ENCODE measurements at places on chromosomes 5 and 9.

- DNase-seq: no peak
Observed at GRCh38 chr9:76114144-76114543, 223.7 kb downstream of the PCSK5 start.

- no peak for DNase-seq
Observed at GRCh38 chr5:137600721-137601360, 101.7 kb upstream of the SPOCK1 start.

DNA sequence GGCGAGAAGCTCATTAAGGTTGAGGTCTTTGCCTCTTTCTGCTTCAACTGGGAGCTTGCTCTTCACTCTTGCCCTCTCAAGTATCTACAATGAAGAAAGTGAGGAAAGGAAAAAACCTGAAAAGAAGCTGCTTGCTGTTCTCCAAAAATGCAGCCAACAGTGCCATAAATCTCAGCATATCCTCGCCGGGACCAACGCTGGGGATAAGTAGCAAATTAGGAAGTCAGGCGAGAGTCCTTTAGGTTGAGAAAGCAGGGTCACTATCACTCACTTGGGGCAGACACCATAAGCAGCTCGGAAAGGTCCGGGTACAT, 399 bp downstream of the NUP155 start:
- DNase-seq: no peak

- no peak for DNase-seq
Observed at GRCh38 chr5:95928724-95929253, 32.9 kb downstream of the ELL2 start.

DNA sequence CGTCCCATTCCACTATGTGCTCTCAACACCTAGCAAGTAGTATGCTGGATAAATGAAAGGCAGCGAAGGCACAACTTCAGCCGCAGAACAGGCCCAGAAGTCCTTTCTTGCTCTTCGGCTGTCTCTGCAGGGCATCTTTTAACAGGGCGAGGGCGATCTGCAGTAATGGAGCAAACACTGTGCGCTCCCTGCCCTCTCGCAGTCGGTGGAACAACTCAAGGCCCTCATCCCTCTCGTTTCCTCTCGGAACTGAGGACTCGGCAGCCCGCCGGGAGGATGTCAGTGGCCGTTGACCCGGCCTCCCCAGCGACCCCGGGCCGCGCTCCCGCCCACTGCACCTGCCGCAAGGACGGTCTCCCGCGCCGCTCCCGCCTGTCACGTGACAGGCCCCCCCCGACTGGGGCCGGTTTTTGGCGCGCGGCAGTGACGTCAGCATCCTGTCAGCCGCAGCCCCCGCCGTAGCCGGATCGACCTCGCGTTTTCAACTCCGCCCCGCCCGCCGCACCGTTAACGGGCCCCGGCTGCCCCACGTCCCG, 1.1 kb downstream of the ZNF367 start:
- peak; percentile 91 for DNase-seq

DNA sequence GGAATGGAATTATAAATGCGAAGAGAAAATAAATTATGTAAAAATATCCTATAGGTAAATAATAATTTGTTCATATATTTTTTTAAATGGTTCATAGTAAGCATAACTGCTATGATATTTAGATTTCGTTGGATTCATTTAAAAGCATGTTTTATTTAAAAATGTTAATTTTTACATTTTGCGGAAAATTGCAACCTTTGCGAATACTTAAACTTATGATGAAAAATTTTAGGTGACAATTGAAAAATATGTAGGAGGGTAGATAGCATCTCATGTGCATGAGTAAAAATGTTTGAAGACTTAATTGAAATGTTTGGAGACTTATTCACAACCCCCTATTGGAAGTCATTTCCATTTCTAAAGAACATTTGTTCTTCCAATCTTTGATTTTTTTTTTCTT, 4.1 kb upstream of the FEM1C start:
- no peak for DNase-seq

- no peak for DNase-seq
Observed at GRCh38 chr5:137858223-137858916, 9.3 kb upstream of the MYOT start.

- DNase-seq: no peak
Observed at GRCh38 chr5:5560016-5560415, 137.5 kb downstream of the ICE1 start.

DNA sequence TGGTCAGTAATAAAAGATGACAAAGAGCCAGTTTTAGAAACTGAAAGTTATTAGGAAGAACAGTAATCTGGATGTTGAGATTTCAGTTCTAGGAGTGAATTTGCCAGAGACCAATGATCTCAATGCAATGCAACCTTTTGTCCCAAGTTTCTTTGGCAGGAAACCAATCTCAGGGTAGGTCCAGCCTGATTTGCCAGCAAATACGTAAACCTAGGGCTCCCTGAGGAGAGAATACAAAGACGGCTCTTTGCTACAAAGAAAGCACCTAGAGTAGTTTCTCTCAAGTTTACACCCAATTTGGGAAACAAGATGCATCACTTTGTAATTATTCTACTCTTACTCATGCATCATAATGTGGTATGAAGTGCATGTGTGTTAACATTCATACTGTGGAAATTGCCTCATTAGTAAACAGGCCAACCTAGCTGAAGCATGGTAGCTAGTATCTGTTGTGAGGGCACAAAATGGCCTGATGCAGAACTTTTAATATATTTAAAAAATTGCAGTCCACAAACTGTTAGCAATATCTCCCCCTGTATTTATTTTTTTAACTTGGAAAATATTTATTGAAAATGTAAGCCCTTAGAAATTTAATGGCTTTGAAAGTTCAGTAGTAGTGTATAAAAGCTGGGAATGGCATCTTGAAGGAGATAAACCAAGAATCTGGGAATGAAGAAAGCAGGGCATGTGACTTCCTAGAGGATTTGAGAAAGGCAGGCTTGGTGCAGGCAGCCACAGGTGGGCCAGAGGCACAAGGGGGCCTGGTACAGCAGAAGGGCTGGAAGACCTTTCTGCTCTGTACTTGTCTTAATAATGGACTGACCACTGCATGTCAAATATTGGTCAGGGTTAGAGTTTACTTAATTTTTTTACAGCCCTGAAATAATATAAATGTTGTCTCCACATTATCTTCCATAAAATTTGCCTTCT, 59.5 kb downstream of the MAST4 start:
- no peak for DNase-seq

DNA sequence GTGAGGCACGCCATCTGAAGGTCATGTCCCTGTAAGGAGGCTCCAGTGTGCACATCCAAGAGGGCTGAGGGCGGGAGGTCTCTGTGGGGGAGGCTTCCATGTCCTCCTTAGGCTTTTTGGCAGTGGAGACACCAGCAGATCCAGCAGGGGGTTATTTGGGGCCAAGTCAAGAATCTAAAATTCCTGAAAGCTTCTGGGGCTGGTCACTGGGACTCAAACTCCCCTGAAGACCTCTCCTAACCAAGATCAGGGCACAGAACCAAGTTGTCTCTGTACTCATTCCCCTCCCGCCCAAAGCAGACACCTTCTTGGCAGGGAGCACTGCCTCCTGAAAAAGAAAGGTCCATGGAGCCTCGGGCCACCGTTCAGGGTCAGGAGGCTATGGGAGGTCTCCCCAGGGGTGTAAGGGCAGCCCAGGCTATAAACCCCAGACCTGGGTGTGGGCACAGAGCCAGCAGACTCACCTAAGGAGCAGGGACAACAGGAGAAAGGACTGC, 127.4 kb upstream of the ADRA1B start:
- DNase-seq: no peak

- DNase-seq: no peak
Observed at GRCh38 chr5:153511622-153512021, 21.2 kb downstream of the GRIA1 start.

GRCh38 chr9:131676431-131676972, 63.4 kb downstream of the RAPGEF1 start:
- no peak for DNase-seq

DNA sequence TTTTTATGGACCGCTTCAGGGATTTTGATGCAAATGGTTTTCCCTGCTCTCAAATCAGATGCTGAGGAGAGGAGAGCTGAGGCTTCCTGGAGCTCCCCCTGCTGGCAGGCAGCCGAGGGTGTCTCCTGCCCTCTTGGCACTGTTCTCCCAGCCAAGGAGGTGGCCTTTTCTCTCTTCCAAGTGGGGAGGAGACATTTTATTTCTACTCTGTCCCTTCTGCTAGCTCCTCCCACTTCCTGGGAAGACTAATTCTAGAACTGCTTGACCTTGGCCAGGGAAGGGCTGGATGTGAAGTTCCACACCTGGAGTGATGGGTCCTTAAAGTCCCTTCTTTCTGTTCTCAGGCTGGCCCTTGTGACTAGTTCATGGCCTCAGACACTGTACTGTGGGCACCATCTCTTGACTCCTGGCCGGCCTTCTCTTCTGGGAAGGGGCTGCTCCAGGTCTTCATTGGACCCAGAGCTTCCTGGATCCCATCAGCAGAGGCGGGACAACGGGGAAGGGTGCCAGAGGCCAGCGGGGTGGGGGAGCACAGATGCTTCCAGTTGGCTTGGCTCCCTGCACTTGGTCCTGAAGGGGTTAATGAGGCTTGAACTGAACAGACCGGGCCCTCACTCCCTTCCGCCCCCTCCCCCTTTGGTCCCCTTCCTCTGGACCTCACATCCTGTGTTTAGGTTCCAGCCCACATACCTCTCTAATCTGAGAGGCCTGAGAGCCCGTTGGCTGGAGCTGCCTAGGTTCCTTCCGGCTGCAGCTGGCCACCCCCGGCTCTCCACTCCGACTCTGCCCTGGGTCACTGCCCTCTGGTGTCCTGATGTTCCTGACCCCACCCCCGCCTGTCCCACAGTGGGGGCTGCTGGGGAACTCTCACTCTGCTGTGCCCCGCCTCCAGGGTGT, 32.1 kb downstream of the PTPA start:
- DNase-seq: peak; percentile 94

GRCh38 chr5:132464156-132464939, 26.2 kb downstream of the IRF1 start:
- no peak for DNase-seq

DNA sequence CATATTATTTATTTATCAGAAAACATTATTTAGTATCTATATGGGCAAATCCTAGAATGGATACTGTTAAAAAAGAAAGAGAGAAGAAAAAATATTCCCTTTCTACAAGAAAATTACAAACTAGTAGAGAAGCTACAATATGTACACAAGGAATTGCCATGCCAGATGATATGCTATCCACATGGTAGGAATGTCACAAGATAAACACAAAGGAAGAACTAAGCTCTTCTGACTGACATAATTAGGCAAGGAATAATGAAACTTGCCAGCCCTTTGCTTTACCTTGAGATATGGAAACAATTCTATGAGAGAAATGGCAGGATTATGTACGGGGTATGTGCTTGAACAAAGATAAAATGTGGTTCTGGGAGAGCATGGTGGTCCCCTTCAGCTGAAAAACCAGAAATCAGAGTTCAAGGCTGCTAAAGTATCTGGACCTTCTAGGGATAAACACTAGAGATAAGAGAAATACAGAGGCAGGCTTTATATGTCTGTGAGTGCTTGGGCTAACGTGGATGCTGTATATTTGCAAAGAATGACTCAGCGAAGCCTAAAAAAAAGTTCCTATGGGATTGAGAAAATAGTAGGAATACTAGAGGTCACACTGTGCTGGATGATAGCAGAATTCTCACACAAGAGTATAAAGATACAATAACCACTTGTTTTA, 451.6 kb downstream of the TLE1 start:
- DNase-seq: no peak

- no peak for DNase-seq
Observed at GRCh38 chr9:34675869-34676268, 13.4 kb upstream of the CCL27 start.

DNA sequence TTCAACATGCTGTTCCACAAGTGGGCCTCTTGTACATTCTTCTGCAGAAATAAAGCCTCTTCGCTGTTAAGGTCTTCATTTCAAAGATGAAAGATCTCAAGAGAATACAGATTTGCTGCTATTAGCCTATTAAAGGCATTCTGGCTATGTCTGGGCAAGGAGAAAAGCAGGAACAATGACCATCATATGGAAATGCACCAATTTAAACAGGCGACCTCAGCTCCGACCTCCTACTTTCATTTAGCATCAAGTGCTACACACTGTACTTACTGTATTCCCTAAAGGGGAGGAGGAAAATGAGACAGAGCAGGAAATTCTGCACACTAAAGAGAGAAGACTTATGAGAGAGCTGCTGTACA, 64.8 kb downstream of the HABP4 start:
- DNase-seq: no peak
